ENCODE measurements at places on chromosomes 16 and 17.

DNA sequence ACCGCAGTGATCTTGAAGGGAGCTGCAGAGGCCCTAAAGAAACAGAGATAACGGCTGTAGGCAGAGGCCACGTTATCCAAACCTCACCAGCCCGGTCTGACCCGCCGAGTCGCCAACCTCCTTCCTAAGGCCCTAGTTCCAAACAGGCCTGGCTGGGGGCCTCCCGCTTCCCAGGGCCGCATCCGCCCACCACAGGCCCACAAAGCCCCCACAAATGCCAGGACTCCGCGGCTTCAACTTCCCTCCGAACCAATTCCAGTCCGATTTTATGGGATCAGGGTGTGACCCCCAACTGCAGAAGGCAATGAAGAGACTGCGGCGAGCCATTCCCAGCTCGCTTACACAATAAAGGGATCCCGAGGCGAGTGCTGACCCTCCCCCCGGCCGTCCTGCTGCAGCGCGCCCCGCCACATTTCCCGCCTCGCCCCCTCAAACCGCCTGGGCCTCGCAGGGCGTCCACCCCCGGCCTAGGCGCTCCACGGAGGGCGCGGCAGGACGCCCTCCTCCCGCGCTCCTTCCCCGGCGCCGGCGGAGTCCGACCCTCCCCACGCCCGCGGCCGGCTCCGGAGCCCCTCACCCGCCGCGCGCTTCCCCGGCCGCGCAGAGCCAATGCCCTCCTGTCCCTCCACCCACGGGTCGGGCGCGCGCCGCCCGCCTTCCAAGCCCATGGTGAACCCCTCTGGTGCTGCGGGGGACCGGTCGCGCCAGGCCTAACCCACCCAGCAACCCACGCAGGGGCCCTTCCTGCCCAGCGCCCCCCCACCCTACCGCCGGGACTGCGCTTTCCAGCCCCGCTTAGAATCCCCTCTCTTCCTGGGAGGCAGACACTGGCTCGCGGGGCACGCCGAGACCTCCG is 926 bp downstream of the MYH10 start:
- DNase-seq = peak; percentile 69

GRCh38 chr17:81551458-81552243 is 502 bp downstream of the FAAP100 start:
- peak; percentile 44 for DNase-seq

DNA sequence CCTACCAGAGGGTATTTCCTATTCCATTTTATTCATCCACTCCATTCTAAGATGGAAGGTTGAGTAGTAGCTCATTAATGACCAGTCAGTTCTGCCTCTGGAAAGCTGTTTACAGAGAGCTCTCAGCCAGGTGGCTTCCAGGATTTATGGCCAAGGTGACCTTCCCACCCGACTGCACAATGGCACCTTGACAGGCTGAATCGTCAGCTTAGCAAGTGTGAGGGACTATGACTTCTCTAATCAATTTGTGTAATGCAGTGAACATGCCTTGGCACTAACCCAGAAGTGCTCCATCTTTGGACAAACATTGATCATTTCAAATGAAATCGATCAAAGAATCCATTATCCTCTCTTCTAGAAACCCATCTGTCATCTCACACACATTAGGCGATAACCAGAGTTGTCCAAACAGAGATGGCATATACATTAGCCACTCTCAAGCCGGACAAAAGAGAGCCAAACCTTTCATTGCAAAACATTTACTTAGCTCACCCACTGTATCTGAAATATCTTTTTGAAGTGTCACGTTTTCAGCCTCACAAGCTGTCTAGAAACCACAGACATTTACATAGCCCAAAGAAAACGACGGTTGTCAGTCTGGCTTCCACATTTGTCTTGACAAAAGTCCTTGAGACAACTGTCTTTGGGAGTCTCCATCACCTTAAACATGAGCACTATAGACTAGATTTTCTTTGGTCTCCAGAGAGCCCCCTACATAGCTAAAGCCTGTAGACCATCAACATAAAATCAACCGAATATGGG is 35.6 kb downstream of the CLEC3A start:
- no peak for DNase-seq

DNA sequence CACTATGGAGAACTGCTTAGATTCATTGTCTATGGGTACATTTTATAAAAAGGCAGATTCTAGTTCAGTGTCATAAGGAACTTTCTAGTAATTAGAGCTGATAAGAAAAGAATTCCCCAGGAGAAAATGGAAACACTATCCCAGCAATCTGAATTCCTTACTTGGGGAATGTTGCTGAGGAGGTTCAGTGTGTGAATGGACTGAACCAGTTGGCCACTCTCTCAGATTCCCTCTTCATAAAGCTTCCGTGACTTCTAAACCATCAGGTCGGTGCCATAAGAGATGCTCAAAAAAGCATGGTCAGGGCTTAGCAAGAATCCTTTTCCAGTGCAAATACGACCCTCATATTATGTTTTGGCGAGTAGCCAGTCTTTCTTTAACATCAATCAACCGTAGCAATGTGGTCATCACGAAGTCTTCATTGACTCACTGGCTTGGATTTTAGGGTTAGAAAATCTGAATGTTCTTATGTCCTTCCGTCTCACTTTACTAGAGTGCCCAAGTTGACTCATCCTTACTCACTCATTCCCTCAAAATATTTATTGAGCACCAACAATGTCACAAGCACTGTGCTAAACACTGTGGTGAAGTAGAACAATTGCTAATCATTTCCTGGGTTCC is 102.7 kb upstream of the HLF start:
- no peak for DNase-seq

DNA sequence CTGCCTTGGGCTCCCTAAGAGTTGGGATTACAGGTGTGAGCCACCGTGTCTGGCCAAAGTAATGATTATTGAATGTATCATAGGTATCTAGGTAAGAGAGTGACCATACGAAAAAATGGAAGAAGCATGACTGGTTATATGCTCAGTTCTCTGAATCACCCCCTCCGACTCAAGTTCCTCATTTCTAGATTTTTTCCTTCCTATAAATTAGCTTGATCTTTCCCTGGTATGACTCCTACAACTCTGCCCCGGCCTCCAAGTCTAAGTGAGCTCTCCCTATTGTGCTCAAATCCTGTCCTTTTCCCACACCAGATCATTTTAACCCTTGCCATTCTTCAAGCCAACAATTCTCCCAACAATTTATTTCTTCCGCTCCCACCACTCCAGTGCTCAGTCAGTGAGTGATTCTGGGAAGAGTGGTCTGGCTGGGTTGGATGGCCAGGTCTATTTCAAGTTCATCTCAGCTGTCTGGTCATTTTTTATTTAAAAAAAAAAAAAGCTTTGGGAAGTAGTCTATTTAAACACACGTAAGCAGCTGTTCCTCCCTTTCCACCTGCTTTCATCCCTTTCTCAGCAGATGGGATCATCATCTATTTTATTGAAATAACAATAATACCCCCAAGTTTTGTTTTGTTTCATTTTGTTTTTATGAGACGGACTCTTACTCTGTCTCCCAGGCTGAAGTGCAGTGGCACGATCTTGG is 120.2 kb upstream of the HS3ST2 start:
- DNase-seq = no peak
